ENCODE measurements at places on chromosomes 1 and 21.

- DNase-seq = no peak
These were observed 17.5 kb upstream of the VSIG8 start for GRCh38 chr1:159879977-159880376.

GRCh38 chr1:81982523-81982922 is 181.8 kb downstream of the ADGRL2 start:
- DNase-seq = no peak

- no peak for DNase-seq
These were observed 54.7 kb upstream of the MPC2 start for GRCh38 chr1:167991546-167991945.

DNA sequence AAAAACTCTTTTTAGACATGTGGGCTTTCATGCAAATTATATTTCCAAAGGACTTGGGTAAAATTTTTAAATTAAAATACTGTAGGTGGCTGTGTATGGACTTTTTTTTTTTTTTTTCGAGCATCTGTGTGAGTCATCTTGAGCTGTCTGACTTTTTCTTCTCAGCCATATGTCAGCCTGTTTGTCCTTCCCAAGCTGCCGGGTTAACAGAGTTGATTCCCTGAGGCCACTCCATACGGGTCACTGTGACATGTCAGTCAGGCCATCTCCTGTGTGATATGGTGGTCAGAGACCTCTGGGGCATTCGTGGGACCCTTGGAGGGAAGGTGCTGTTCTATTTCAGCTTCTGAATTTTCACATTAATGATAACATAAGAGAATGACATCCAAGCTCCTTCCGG is 148.3 kb downstream of the KCNJ6 start:
- DNase-seq = no peak

GRCh38 chr1:64745986-64746940 is 1.4 kb downstream of the RAVER2 start:
- DNase-seq = no peak

GRCh38 chr1:11985851-11986250 is 5.6 kb downstream of the MFN2 start:
- DNase-seq = no peak

DNA sequence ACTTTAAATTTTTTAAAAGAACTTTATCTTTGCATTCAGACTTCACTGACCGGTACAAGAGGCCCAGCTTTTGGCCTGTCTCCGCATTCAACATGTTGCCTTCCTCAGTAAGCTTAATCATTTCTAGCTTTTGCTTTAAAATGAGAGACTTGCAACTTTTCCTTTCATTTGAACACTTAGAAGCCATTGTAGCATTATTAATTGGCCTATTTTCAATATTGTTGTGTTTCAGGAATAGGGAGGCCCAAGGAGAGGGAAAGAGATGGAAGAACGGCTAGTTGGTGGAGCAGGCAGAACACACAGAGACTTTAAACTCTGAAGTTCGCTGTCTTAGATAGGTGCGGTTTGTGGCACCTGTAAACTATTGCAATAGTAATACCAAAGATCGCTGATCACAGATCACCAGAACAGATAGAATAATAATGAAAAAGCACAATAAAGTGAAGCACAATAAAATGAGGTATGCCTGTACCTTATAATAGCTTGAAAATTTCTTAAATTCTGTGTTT is 31.4 kb downstream of the RABGAP1L start:
- no peak for DNase-seq

DNA sequence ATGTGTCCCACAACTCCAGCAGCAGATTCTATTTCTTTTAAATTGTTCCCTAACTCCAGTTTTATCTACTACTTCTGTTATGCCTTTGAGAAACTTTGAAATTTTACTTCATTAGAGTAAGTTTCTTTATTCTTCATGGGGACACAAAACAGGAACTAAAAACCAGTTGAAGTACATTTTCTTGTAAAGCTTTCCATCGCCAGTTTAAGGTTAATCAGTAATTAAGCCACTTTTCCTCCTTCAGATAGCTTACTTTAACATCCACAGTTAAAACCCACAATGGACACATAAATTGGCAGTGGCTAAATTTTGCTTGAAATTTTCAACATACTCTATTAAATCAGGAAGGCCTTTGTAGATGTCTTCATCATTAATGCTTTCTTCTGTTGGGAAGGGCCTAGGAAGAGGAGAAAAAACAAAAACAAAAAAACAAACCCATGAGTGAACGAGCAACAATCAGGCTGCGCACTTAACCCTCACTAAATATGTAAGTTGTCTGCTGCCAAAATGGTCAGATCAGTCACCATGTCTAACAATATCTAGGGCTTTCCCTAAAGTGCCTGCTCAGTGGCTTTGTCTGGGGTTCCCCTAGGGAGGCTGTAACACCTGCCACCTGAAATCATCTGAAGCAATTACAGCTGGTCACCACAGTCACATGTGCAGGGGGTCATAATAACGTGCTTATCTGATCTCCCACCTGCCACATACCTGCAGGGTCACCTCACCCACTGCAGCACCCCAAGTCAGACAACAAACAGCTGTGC is 187.9 kb downstream of the VAV3 start:
- DNase-seq = no peak

- DNase-seq = no peak
These were observed 4.7 kb downstream of the ELOA start for GRCh38 chr1:23748016-23748415.

DNA sequence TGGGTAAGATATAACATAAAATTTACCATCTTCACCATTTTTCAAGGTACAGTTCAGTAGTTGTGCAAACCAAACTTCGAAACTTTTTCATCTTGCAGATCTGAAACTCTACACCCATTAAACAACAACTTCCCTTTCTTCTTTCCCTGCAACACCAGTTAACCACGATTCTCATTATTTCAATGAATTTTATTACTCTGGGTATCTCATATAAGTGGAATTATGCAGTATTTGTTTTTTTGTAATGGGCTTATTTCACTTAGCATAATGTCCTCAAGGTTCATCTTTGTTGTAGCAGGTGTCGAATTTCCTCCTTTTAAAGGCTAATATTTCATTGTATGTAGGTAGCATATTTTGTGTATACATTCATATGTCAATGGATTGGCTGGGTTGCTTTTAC is 146.1 kb downstream of the SPATA46 start:
- no peak for DNase-seq

GRCh38 chr1:112056354-112056753 is 66.9 kb upstream of the KCND3 start:
- DNase-seq = no peak

GRCh38 chr1:63327417-63328054 is 5.2 kb downstream of the FOXD3 start:
- peak; percentile 38 for DNase-seq

All from SW 1271 (cell line).